ENCODE measurements at places on chromosomes 7 and 10.

DNA sequence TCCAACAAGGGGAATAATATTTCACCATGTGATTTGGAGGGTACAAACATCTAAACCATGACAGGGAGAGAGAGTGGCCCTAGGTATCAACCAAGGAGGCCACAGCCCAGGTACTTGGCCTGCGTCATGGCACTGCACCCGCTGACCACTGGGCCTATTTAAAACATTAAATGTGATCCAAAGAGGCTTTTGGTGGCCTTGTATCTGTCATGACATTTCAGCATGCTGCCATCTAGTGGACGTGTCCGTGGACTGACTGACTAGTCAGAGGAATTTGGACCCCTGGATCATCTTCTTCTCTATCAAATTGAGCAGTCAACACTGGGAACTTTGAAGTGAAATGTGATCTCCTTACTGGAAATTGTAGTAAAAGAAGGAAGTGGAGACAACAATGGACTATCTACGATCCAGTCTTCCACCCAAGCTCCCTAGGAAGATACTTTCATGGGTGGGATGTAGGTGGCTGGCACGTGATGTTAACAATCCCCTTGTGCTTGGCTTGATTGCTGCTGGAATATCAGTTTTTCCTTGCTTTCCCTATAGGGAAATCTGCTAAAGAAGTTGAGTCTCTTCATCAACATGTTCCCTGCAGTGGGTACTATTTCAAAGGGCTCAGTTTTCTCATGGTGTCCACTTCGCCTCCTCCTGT is 24.6 kb upstream of the ITGA8 start:
- DNase-seq, result no peak

DNA sequence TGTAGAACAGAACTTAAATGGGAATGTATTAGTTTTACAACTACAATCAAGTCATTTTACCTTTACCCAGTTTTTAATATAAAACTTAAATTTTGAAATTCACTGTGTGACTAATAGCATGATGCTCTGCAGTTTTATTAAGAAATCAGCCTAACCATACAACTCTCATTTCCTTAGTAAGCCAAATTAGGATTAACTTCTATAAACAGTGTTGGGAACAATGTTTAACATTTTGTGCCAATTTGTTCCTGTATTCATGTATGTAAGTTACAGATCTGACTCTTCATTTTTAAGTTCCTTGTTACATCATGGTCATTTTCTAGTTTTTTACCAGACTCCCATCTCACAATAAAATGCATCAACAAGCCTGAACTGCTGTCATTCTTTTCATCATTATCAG is 209.8 kb downstream of the ZEB1 start:
- no peak for DNase-seq

GRCh38 chr10:113470372-113471240 is 82.2 kb upstream of the HABP2 start:
- no peak for DNase-seq

- DNase-seq, result no peak
These were observed 447.6 kb upstream of the ZMIZ1 start for GRCh38 chr10:78620985-78621799.

- no peak for DNase-seq
These were observed 112.8 kb downstream of the KLF6 start for GRCh38 chr10:3672220-3672619.

- DNase-seq, result no peak
These were observed 365.1 kb upstream of the NFE2L3 start for GRCh38 chr7:25786936-25787335.

- no peak for DNase-seq
These were observed 5.2 kb upstream of the PRDX3 start for GRCh38 chr10:119183664-119184412.

GRCh38 chr7:16728811-16729210 is 24.7 kb upstream of the TSPAN13 start:
- no peak for DNase-seq

- DNase-seq, result no peak
These were observed 280.9 kb upstream of the HGF start for GRCh38 chr7:82050792-82051191.

All from effector CD8-positive, alpha-beta T cell (primary cell).